B cell (primary cell): ENCODE measurements at places on chromosomes 1 and 21.

DNA sequence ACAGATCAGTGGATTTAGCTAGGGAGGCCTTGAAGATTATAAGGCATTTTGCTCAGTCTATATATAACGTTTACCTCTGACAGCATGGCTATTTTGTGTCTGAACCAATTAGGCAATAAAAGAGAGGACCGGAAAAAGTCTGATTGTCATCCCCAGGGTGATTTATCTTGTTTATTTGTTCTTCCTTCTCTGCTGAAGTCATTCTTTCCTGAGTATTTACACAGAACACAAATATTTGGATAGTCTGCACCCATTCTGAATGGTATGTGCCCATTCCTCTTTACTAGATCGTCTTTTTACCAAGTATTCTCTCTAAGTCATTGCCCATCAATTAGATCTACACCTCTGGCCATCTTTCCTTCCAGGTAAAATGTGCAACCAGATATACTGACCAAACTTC lies 1602.9 kb downstream of the KCNT2 start:
- DNase-seq, result no peak

DNA sequence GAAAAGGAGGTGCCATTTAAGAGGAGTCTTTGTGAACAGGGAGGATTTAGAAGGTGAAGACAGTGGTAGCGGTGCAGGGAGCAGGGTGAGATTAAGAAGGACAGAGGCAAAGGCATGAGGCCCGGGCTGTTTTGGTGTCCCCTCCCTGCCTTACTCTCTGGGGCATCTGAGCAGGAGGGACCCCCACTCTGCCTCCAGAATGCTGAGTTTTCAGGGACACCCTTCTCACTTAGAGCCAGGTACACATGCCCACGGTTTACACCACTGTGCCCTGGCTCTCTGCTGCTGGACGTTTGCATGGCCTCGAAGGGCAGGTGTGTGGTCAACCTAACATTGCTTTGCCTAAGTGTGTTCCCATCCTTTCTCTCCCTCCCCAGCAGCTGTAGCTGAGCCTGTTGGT lies 20.5 kb upstream of the PARP1 start:
- no peak for DNase-seq

DNA sequence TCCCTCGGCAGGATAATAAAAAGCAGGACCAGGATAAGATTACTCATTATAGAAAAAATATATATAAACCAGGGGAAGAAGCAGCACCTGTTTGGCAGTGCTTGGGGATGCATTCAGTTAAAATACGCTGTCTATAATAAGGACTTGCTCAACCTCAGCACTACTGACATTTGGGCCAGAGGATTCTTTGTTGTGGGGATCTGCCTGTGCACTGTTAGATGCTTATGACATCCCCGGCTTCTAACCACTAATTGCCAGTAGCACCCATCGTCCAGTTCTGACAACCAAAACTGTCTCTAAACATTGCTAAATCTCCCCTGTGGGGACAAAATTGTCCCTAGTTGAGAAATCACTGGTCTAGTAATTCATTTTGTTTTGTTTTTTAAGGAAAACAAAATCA lies 242.1 kb downstream of the SLC45A1 start:
- no peak for DNase-seq

DNA sequence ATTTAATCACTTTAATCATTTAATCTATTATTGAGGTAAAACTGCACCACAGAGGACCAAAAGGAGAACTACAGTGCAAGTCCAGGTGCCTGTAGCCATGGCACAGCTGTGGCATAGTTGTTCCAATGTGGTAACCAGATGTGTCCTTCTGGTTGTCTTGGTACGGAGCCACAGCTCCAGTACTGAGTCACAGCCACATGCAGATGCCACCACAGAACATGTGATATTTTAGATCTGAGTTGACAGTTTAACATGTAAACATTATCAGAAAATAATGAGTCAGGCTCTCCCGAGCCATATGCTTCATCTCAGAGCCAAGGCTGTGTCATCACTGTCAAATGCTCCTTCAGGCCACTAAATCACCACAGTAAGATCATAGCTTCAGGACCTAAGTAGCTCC lies 56.4 kb upstream of the RGS7 start:
- DNase-seq, result no peak

- DNase-seq, result no peak
These were observed 39.4 kb downstream of the TRAPPC10 start for GRCh38 chr21:44051462-44051941.

DNA sequence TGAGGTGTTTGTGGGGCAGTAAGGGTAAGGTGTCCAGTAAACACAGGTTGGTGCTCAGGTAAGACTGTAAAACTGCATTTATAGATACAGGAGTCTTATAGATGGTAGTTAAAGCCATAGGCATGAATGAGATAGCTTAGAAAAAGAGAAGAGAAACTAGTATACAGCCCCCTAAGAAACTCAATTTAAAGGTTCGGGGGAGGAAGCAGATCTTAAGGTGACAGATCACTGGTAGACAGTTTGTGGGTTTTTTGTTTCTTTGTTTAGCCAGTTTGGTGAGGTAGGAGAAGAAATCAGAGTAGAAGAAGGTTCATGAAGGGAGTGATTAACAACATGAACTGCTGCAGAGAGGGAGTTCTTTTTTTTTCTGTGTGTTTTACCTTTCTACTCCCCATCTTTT lies 6.1 kb upstream of the AGO3 start:
- peak; percentile 20 for DNase-seq

DNA sequence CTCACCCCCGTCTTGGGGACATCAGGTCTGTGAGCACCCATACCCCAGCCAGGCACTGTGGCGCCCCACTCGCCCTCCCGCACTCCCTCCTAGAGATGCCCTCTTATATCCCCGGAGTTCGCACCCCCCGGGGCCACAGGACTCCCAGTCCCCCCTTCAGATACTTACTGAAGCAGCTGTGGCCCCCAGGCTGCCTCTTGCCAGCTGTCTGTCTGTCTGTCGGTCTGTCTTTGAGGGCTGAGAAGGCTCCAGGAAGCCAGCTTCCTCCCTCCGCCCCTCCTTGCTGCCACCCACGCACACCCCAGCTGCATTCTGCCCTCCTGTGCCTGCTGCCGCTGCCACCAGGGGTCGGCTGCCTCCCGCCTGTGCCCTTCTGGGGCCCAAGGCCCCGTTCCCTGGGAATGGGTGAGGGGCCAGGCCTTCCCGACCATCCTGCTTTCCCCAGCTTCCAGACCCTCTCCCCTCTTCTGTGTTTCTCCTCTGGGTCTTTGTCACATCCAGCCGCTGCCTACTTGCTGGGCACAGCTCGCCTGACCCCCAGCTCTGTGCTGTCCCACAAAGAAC lies at the start of gene PTPN7:
PTPN7 (minus strand) TSS at position 226 of the 564 bp plus-strand sequence. CDS start 1,200 bp downstream, outside the sequence.
- DNase-seq, result peak; percentile 82

- no peak for DNase-seq
These were observed 22.7 kb upstream of the GNG12 start for GRCh38 chr1:67855961-67856360.

DNA sequence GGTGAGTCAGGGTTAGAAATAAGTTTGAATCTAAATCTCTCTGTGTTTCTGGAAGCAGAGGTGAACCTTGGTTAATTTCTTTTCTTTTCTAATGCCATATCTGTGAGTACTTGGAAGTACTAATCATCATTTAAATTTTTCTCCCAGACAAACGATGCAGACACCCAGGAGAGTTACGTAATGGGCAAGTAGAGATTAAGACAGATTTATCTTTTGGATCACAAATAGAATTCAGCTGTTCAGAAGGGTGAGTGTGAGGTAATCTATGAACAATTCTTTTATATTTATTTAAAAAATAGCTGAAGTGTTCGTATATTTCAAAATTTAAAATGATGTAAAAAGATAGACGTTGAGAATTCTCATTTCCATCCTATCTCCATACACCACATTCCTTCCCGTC lies 11.2 kb downstream of the C4BPA start:
- DNase-seq, result no peak

DNA sequence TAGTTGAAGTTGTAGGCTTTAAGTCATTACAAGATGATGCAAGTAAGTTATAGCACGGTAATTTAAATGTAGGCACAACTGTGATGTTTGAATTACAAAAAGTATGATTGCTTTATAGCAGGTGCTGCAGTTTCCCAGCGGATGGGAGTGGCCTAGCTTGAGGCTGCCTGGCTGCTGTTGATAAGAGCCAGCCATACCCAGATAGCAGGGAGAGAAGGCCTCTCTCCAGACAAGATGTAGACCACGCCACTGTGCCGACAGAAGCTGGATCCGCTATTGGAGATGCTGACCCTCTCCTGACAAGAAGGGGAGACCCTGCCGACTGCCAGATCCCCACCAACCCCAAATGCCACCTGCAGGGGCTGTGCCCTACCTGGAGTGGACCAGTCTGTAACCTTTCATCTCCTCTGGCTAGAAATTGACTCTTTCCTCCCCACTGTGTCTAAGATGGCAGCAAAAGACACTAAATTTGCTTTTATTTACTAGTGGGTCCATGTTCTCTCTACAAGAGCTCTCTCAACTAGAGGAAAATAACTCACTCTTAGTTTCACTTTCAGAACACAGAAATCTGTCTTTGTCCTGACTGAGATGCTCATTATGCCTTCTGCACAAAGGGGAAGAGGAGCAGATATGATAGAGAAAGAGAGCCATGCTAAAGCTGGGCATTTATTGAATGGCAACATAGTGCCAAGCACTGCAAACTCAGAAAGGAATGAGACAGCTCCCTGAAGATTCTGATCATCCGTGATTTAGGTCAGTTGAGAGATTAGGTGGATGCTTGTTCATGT lies 127.9 kb downstream of the URB2 start:
- DNase-seq, result peak; percentile 13

DNA sequence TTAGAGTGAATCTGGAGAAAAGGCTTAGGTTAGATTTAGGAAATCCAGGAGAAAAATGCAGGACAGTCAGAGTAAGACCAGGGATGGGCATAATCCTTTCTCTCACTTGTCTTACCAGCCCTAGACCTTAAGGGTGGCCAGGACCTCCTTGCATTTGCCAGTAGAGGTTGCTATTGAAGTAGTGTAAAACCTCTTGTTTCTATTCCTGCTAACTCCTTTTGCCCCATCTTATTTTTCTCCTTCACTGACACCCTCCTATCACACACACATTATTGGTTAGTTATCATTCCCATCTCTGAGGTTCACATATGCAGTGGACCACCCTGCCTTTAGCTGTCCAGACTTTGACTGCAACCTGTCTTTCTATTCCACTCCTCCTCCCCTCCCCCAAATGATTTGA lies 75.0 kb upstream of the MACF1 start:
- peak; percentile 14 for DNase-seq

DNA sequence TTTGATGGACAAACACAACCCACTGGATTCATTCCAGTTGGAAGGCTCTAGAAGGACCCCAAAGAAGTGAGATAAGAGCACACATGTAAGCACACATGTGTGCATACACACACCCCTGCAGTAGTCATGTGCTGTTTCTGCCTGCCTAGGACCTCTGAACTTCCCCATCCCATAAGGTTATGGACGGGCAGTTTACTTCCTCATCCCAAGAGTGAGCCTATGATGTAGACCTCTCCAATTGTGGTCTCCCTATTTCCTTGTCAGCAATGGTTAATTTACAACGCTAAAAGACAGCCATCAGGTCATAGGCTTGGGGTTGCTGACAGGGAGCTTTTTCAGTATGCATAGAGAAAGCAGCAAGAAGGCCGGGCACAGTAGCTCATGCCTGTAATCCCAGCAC lies 15.4 kb upstream of the ADAR start:
- no peak for DNase-seq

DNA sequence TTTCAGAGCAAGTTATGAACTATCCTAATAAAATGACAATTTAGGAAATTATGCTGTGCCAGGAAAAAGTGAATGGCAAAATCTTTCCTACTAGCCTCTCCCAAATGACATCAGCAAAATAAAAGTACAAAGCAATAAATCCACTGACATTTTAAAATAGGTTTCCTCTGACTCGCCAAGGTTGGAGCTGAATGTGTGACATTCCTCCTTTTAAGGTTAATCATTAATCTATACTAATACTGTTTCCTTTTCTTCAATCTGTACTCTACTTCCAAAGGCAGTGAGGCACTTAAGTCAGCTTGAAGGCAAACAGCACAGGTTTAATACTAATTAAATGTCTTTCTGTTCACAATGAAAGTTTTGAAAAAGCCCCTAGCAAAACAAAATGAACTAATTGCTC lies 15.7 kb downstream of the RNF19B start:
- no peak for DNase-seq

- no peak for DNase-seq
These were observed 13.8 kb upstream of the FGR start for GRCh38 chr1:27648602-27649305.

DNA sequence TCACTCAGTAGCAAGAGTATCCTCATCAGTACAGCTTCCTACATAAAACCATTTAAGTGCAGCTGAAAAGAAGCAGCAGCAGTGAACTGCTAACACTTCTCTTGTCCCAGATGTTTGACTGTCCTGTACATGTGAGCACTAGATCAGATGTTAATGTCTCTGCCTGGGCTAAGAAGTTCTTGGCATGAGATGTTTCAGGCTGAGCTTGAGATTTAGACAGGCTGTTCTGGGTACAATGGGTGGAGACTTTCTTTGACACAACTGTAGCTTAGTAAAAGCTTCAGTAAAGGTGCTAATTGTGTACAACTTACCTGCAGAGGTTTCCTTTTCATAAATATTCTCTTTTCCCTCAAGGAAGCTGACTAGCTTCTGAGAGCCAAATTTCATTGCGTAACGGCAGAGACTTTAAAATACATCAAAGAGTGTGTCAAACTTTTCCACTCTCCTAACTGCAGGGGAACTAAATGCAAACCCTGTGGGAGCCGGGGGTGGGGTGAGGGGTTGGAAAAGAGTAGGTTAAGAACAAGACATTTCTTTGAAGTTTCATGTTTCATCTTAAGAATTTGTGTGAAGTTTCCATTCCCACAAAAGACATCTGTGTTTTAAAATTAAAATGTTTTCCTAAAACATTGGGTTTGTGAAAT lies 82.1 kb upstream of the CCDC190 start:
- no peak for DNase-seq

GRCh38 chr21:37748351-37748750 lies 167.9 kb downstream of the KCNJ6 start:
- no peak for DNase-seq

DNA sequence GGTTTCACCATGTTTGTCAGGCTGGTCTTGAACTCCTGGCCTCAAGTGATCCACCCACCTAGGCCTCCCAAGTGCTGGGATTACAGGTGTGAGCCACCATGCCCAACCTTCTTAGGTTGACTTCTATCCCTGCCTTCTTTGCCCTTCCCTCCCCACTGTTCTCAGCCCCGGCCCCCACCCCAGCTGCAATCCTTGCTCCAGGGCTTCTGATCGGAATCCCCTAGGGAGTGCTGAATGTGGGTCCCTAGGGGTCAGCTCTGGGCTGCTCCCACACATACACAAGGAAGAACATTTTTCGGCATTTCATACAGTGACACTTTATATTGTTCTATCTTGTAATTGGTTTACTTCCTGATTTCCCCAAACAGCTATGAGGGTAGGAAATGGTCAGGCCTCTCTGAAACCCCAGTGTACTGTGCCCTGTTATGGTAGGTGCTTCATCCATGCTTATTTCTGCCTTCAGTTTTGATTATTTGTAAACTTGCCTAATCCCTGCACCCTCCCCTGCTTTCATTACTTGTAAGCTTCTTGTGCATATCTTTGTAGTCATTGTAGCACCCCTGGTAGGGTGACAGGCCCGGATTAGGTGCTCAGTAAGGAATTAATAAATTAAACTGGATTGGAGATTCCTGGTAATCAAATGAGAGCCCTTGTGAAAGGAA lies 5.8 kb upstream of the SRP9 start:
- no peak for DNase-seq

GRCh38 chr1:24483441-24483840 lies 19.2 kb upstream of the RCAN3 start:
- DNase-seq, result no peak
